ENCODE measurements at places on chromosomes 6 and 20. TPM values are rescaled to one million over a fixed set of nuclear protein-coding genes. Genes with fewer than 3 reads are reported as not detected.

GRCh38 chr20:5908981-5909380 is 41.4 kb downstream of the TRMT6 start:
- H3K36me3 ChIP-seq: no peaks in the 10 kb centered on the region
- no peak for DNase-seq
- peaks cover 11% of the 10 kb centered on the region for H3K27me3 ChIP-seq
- no peak overlapping the region for H3K4me3 ChIP-seq
- no peak overlapping the region for H3K27ac ChIP-seq
- H3K4me1 ChIP-seq: no peaks in the 10 kb centered on the region

DNA sequence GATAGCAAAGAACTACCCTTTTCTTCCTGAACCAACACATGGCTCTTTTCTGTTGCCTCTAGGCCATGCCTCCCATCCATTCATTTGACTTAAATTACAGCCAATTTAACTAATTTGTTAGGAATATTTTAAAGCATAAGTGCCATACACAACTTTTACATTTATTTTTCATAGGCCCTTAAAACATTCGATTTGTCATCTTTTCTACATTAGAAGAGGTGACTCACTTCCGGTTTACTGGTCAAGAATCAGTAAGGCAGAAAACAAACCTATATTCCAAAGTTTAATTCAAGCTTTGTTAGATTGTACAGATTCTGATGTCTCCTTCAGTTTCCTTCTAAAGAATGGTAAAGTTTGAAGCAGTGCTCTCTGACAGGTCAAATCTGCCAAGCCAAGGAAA is 344.3 kb downstream of the SAMD5 start:
- H3K27me3 ChIP-seq: no peaks in the 10 kb centered on the region
- no peaks in the 10 kb centered on the region for H3K36me3 ChIP-seq
- no peak for DNase-seq
- no peak overlapping the region for H3K4me3 ChIP-seq

- H3K27ac ChIP-seq: no peak overlapping the region
- no peak overlapping the region for H3K4me3 ChIP-seq
- H3K36me3 ChIP-seq: no peaks in the 10 kb centered on the region
- no peaks in the 10 kb centered on the region for H3K27me3 ChIP-seq
- no peak for DNase-seq
- no peaks in the 10 kb centered on the region for H3K4me1 ChIP-seq
Observed at GRCh38 chr20:6355754-6356451, 233.1 kb upstream of the FERMT1 start.

DNA sequence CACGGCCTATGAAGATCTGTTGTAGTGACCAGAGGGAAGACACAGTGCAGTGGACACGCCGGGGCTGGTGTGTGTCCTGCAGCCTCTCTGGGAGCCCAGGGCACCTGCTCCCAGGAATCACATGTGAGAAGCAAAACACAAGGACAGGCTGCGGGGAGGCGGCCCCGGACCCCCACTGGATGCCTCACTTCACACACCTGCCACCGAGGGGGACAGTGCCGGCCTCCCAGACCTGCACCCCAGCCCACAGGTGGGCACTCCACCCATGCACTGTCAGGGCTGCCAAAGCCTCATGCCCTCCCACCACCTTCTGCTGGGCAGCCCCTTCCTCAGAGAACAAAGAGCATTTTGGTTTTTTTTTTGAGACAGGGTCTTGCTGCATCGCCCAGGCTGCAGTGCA is 27.4 kb downstream of the FRMD1 start:
- H3K36me3 ChIP-seq: no peaks in the 10 kb centered on the region
- H3K4me1 ChIP-seq: no peaks in the 10 kb centered on the region
- H3K4me3 ChIP-seq: no peak overlapping the region
- no peak overlapping the region for H3K27ac ChIP-seq
- H3K27me3 ChIP-seq: no peaks in the 10 kb centered on the region
- DNase-seq: no peak

GRCh38 chr6:22399693-22400092 is 102.9 kb upstream of the PRL start:
- H3K36me3 ChIP-seq: no peaks in the 10 kb centered on the region
- no peak overlapping the region for H3K4me3 ChIP-seq
- no peak overlapping the region for H3K27ac ChIP-seq
- H3K27me3 ChIP-seq: no peaks in the 10 kb centered on the region

DNA sequence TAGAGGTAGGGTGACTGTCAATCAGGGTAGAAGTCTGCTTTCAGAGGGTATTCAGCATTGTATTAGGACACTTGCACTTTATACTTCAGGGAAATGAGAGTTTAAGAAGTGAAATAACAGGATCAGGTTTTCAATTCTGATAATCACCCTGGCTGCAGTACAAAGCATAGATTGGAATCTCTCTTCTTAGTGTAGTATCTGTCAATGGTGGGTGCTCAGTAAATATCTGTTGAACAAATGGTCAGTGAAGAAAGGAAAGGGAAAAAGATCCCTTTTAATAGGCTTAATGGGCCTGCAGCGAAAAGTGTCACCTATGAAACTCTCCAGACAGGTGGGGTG is 18.7 kb downstream of the TUBB2B start:
- H3K36me3 ChIP-seq: no peaks in the 10 kb centered on the region
- DNase-seq: no peak
- H3K4me1 ChIP-seq: no peaks in the 10 kb centered on the region
- no peak overlapping the region for H3K4me3 ChIP-seq
- peak overlapping the region; percentile 56 for H3K27ac ChIP-seq

- H3K27ac ChIP-seq: no peak overlapping the region
- H3K4me1 ChIP-seq: no peaks in the 10 kb centered on the region
- DNase-seq: no peak
- H3K27me3 ChIP-seq: no peaks in the 10 kb centered on the region
Observed at GRCh38 chr20:8652396-8652795, 416.5 kb upstream of the PLCB4 start.

DNA sequence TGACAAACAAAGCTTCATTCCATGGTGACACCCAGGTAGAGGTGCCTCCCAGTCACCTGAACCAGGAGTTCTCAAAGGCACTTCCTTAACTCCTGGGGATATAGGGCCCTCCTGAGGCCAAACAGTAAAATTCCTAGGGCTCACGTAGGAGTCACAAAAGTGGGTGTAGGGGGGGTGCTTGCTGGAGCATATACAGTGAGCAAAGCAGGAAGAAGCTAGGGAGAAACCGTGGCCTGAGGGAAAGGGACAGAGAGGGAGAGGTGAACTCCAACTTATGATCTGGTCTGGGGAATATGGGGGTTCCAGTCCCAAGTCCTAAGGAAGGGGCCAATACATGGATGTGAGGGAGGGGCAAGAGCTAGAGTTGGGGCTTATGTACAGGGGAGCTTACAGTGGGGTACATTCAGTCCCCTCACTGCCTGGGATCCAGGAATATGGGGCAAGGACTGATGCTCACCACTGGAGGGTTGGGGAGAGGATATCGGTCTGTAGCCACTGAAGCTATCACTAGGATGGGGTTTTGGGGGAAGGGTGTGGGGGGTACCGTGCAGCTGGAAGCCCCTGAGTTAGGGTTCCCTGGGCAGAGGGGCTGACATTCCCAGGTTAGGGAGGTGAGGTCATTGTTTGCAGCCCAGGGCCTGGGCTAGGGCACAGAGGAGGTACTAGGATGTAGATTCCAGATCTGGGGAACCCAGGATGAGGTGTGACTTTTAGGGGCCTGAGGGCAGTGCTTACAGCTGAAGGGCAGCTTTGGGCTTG is 950 bp downstream of the PEDS1 start:
- H3K27ac ChIP-seq: peak overlapping the region; percentile 89
- H3K27me3 ChIP-seq: no peaks in the 10 kb centered on the region
- no peak for DNase-seq
- H3K4me1 ChIP-seq: peaks cover 35% of the 10 kb centered on the region
- peak overlapping the region; percentile 91 for H3K4me3 ChIP-seq

GRCh38 chr6:136859430-136859829 is 37.0 kb downstream of the PEX7 start:
- H3K27me3 ChIP-seq: no peaks in the 10 kb centered on the region
- H3K4me3 ChIP-seq: no peak overlapping the region
- DNase-seq: no peak

- H3K4me3 ChIP-seq: no peak overlapping the region
- no peak for DNase-seq
- H3K36me3 ChIP-seq: no peaks in the 10 kb centered on the region
- H3K4me1 ChIP-seq: no peaks in the 10 kb centered on the region
Observed at GRCh38 chr6:163897669-163898068, 483.2 kb downstream of the QKI start.

DNA sequence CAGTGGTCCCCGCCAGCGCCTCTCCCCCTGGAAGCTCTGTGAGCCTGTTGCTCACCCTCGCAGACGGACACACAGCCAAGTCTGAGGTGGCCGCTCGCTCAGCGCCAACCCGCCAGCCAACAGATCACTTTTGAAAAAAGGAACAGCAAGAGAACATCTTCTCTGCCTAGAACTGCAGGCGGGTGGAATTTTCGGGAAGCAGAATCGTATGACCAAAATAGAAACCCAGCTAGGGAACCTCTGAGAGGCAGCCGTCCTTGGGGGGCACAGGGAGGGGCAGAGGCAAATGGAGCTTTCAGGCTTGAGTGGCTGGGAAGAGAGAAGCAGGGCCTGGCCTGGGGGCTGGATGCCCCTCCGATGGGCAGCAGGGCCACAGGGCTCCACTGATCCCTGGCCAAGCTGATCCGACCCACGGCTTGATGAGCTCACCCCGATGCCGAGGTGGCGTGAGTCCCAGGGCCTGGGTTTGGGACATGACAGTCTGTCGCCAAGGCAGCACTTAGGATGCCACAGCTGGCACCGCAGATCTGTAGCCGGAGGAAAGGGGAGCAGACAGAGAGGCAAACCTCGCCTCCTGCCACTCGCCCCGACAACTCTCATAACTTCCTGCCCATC is 9.8 kb downstream of the NFATC2 start:
- no peaks in the 10 kb centered on the region for H3K36me3 ChIP-seq
- H3K4me1 ChIP-seq: peaks cover 98% of the 10 kb centered on the region
- no peaks in the 10 kb centered on the region for H3K27me3 ChIP-seq
- peak overlapping the region; percentile 70 for H3K27ac ChIP-seq

DNA sequence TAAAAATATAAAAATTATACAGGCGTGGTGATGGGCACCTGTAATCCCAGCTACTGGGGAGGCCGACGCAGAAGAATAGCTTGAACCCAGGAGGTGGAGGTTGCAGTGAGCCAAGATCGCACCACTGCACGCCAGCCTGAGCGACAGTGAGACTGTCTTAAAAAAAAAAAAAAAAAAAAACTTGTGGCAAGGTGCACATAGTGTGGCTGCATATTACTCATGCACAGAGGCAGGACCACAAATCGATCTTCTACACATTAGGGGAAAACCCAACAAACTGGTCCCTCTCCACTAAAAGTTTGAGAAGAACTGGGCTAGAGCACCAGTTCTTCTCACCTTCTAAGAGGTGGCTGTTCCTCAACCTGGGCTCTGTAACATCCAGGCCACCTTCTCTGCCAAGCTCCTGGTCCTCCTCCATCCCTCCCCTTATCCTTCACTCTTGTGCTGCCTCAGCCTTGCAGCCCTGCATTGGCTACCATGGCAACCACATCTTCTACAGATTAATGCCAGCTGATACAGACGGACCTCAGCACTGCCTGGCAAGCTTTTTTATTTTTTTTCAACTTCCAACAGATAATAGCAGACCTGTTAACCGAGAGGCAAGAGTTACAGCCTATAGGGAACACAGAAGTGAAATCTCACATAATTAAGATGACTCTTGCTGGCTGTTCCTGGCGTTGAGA is 88.0 kb downstream of the ATP9A start:
- no peaks in the 10 kb centered on the region for H3K36me3 ChIP-seq
- H3K27ac ChIP-seq: no peak overlapping the region
- DNase-seq: no peak
- H3K27me3 ChIP-seq: no peaks in the 10 kb centered on the region

The MYL9 gene
- not detected for total RNA-seq

The WFDC2 gene
- total RNA-seq: not detected

The CRYBG1 gene
- 32.3 TPM for total RNA-seq

The PDE10A gene
- total RNA-seq: not detected

The SRMS gene
- total RNA-seq: not detected

The TRIM31 gene
- not detected for total RNA-seq

The BPHL gene
- total RNA-seq: 10.5 TPM

The PLN gene
- total RNA-seq: not detected

The GMEB2 gene
- total RNA-seq: 14.3 TPM

The VTA1 gene
- 63.8 TPM for total RNA-seq

The GABRR2 gene
- 0.24 TPM for total RNA-seq

The SLC32A1 gene
- total RNA-seq: not detected

The CST5 gene
- not detected for total RNA-seq

The NHLRC1 gene
- 0.29 TPM for total RNA-seq

Data from CD8-positive, alpha-beta memory T cell (primary cell).